B cell (primary cell): ENCODE measurements at places on chromosomes 5 and 9. TPM values are rescaled to one million over a fixed set of nuclear protein-coding genes. Genes with fewer than 3 reads are reported as not detected.

NSA2 gene
- polyA plus RNA-seq: 30.2 and 96.1 TPM in 2 replicates

DOCK8 gene
- 47.6 and 54.0 TPM in 2 replicates for polyA plus RNA-seq

RPS23 gene
- 7,744 and 9,595 TPM in 2 replicates for polyA plus RNA-seq

IRX2 gene
- not detected in 2 replicates for polyA plus RNA-seq

DNA sequence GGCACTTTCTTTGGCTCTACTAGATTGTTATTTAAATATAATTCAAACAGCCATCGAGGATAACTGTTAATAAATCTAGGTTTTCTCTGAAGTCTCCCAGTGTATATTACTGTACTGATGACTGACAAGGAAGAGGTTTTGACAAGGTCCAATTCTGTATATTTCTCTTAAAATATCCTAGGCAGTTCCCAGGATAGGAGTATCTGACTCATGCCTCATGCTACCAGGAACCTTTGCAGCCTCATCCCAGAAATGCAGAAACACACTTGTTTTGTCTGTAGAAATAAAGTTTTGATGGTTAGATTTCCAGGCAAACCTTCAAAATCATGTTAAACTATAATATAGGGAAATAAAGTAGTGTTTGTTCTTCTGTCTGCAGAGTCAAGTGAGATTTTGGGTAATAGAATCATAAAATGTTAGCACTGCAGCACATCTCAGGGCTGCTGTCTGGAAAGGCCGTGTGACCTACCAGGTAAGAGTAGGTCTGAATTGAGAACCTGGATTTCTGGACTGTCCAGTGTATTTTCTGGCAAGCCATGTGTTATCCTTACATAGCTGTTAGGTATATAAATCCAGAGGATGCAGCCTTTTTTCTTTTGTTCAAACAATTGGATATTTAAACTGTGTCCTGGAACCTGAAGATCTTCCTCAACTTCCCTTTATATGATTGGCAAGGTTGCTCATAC lies 8.3 kb downstream of the UBE2D2 start:
- DNase-seq: no peak
